ENCODE measurements at places on chromosomes 5 and 9.

DNA sequence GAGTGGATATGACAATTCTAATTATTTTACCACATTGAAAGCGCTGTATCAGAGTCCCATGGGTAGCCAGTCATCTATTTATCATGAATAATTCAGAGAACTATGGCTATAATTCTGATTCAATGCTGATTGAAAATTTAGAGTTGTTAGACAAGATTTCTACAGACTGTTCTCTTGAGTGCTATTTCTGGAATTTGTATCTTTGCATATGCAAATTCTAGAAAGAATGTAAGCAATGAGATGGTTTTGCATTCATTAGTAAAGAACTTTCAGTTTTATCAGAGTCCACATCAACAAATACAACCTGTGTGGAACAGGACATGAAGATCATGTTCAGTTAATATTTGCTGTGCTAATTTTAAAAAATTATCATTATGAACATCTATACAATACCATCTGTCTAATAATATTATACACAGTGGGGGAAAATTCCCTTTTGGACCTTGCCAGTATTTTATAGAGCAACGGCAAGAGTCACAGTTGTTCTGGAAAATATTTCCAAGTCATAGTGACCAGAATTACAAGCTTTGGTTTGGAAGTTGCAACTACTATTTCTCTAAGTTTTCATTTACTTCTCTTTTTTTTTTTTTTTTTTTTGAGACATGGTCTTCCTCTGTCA, 372.7 kb upstream of the PTGER4 start:
- DNase-seq: no peak

- no peak for DNase-seq
Observed at GRCh38 chr5:1342268-1342667, 2.6 kb downstream of the CLPTM1L start.

GRCh38 chr5:108339220-108339619, 42.7 kb downstream of the FBXL17 start:
- DNase-seq: no peak

DNA sequence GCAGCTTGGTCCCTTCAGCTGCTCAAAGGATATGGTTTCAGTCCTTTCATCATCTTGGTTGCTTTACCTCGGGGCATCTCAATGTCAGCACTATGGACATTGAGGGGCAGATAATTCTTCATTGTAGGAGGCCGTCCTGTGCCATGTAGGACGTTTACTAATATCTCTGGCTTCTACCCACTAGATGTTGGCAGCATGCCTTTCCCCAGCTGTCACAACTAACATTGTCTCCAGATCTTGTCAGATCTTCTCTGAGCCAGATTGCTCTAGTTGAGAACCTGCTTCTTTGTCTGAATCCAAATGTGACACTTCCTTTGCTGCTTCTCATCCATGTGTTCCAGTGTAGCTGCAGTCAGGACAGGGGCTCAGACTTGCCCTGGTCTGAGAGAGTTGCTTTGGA, 10.3 kb downstream of the PTPA start:
- DNase-seq: no peak

DNA sequence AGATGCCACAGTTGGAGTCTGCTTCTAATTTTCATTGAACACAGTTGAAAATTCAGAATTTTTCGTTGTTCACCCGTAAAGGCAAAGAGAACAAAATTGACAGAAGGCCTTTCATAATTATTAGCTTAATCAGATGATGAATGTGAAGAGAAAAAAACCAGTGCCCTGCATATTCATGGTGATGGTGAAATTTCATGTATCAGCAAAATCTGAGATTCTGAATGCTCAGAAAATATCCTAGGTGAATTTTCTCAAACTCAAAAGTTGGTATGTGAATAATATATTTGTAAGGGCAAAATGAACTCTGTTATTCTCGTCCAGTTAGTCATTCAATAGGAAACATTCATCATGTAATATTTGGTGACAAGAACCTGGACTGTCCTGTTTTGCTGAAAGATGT, 135.9 kb upstream of the DHFR start:
- no peak for DNase-seq

- no peak for DNase-seq
Observed at GRCh38 chr9:132249123-132249522, 87.3 kb downstream of the NTNG2 start.

DNA sequence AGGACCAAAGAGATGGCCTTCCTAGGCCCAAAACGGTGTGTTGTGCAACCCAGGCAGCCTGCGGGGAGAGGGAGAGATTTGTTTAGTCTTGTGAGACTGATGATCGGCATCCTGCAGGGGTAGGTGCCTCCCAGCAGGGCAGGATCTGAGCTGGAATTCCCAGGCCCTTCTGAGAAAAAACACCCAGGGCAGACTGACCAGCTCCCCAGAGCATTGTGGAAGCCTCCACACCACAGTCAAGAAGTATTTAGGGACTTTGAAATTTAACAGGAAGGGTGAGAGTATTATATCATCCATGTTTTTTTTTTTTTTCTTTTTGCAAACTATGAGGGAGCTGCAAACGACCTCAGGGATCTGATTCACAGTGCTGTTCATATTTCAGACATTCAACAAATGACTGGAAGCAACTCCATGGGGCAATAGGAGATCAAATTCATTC, 104.5 kb upstream of the LHFPL2 start:
- no peak for DNase-seq

DNA sequence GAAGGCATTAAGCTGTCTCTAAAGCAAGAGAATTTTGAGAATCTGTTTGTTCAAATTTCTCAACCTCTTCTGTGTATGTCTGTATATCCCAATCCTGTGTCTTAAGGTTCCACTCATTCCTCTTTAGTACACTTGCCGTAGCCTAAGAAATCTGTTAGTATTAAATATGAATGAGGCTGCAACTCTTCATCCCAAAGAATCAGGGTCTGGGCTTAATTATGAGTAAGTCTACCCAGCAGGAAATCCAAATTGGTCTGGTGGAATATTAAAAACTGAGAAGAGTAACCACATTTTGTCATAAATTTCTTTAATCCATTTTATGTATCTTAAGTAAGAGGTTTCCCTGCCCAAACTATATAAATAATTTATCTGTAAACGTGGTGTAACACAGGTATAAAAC, 1171.2 kb downstream of the CDH12 start:
- no peak for DNase-seq

DNA sequence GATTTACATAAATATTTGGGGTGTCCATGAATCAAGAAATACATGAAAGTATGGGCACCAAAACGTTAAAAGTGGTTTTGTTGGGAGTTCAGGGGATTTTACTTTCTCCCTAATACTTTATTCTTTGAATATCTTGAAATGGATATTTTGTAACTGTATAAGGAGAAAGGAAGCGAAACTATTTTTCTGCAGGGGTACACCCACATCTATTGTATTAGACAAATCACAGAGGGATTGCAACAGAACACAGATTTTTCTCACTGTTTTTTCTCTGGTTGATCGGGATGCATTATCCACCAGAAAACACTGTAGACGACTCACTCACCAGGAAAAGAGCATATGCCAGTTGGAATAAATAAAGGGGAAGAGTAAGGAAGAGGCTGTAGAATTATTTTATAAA, 1.2 kb upstream of the RABGAP1 start:
- DNase-seq: no peak

DNA sequence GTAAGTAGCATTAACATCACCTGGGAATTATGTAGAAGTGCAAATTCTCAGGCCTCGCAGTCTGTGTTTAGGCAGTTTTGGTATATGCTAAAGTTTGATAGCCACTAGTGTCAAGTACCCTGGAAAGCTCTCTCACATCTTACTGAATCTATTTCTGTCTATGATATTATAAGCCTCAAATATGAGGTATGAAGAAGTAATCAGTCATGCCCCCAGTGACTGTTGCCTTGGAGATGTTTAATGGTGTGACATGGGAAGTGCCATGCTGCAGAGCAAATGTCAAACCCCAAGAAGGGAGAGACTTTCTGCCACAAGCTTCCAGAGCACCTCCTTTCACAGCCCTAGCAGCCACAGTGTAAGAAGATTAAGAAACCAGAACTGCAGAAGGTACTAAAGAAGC, 9.8 kb upstream of the PDE8B start:
- no peak for DNase-seq

- DNase-seq: no peak
Observed at GRCh38 chr9:99234618-99235017, 12.5 kb downstream of the SEC61B start.

DNA sequence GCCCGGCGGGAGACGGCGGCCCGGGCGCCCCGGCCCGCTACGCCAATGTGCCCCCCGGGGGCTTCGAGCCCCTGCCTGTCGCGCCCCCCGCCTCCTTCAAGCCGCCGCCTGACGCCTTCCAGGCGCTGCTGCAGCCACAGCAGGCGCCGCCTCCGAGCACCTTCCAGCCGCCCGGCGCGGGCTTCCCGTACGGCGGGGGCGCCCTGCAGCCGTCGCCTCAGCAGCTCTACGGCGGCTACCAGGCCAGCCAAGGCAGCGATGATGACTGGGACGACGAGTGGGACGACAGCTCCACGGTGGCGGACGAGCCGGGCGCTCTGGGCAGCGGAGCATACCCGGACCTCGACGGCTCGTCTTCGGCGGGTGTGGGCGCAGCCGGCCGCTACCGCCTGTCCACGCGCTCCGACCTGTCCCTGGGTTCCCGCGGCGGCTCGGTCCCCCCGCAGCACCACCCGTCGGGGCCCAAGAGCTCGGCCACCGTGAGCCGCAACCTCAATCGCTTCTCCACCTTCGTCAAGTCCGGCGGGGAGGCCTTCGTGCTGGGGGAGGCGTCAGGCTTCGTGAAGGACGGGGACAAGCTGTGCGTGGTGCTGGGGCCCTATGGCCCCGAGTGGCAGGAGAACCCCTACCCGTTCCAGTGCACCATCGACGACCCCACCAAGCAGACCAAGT, 723 bp downstream of the SNX18 start:
- no peak for DNase-seq

GRCh38 chr9:118558026-118558425, 811.2 kb downstream of the BRINP1 start:
- DNase-seq: no peak

GRCh38 chr5:43215073-43215631, 23.1 kb downstream of the NIM1K start:
- no peak for DNase-seq

DNA sequence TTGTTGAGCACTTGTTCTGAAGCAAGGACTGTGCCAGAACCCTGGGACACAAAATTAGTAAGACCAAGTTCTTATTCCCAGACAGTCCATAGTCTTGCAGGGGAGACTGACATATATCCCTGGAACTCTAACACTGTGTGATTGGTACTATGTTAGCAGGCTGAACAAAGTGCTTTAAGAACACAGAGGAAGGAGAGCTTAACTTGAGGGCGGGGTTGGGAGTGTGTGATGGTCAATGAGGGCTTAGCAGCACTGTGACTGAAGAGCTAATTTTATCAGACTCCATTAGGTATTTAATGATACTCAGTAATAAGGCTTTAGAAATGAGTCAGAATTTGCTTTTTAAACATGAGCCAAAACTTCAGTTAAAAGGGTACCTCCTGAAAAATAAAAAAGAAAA, 14.9 kb upstream of the SPATA24 start:
- no peak for DNase-seq

Data from AG09319 (cell line).